ENCODE measurements at places on chromosomes 13 and 19. TPM values are rescaled to one million over a fixed set of nuclear protein-coding genes. Genes with fewer than 3 reads are reported as not detected.

GRCh38 chr13:72204291-72204690 lies 337.3 kb upstream of the DACH1 start:
- DNase-seq: peak; percentile 80
- H3K36me3 ChIP-seq: no peaks in the 10 kb centered on the region

GRCh38 chr13:31859571-31859970 lies 120.2 kb downstream of the RXFP2 start:
- H3K4me1 ChIP-seq: no peaks in the 10 kb centered on the region
- no peaks in the 10 kb centered on the region for H3K27me3 ChIP-seq
- no peak for DNase-seq
- H3K36me3 ChIP-seq: no peaks in the 10 kb centered on the region
- H3K27ac ChIP-seq: no peak overlapping the region

GRCh38 chr13:28355822-28356371 lies 139.0 kb downstream of the FLT1 start:
- H3K27ac ChIP-seq: no peak overlapping the region
- H3K4me3 ChIP-seq: no peak overlapping the region
- H3K4me1 ChIP-seq: no peaks in the 10 kb centered on the region
- H3K36me3 ChIP-seq: no peaks in the 10 kb centered on the region

The NAA16 gene
- total RNA-seq: 7.9 TPM

The PEAK3 gene
- total RNA-seq: not detected

The ZNF69 gene
- 7.1 TPM for total RNA-seq

The TMEM221 gene
- total RNA-seq: 0.17 TPM

DNA sequence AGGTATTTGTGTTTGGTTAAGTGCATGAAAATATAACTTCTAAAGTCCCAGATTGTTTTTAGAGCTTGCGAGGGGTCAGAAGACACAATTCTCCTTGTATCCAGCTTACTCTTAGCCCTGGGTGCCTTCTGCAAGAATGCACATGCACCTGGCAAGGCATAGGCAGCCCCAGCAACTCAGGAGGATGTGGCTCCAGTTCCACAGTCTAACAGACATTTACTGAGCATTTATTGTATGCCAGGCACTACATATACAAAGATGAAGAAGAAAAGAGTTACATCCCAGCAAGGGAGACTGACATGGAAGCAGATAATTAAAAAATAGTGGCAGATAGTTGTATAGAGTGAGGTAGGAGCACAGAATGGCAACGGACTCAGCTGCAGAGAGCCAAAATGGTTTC lies 101.1 kb upstream of the FRY start:
- no peak for DNase-seq
- H3K27me3 ChIP-seq: no peaks in the 10 kb centered on the region
- no peak overlapping the region for H3K4me3 ChIP-seq

- H3K27ac ChIP-seq: no peak overlapping the region
- H3K36me3 ChIP-seq: no peaks in the 10 kb centered on the region
- no peaks in the 10 kb centered on the region for H3K4me1 ChIP-seq
- DNase-seq: no peak
- no peak overlapping the region for H3K4me3 ChIP-seq
Observed at GRCh38 chr13:60318186-60318585, 78.8 kb upstream of the TDRD3 start.

The DLL3 gene
- total RNA-seq: under 0.01 TPM

The KLK14 gene
- not detected for total RNA-seq

The KCNN4 gene
- 0.83 TPM for total RNA-seq

The C5AR1 gene
- total RNA-seq: 0.33 TPM

The CD177 gene
- 0.33 TPM for total RNA-seq

The DIRAS1 gene
- 11.3 TPM for total RNA-seq

DNA sequence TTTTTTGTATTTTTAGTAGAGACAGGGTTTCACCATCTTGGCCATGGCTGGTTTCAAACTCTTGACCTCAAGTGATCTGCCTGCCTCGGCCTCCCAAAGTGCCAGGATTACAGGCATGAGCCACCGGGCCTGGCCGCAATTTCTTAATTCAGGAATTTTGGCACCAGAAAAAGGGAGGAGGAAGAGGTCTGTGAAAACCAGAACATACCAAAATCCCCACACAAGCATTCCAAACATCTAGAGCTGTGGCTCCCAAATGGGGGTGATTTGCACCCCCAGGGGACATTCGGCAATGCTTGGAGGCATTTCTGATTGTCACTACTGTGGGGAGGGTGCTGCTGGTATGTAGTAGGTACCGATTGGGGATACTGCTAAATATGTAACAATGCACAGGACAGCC lies 40.2 kb upstream of the ABCC4 start:
- DNase-seq: peak; percentile 53
- no peaks in the 10 kb centered on the region for H3K4me1 ChIP-seq
- H3K36me3 ChIP-seq: no peaks in the 10 kb centered on the region
- no peak overlapping the region for H3K4me3 ChIP-seq
- no peaks in the 10 kb centered on the region for H3K27me3 ChIP-seq

The CLIP3 gene
- 19.8 TPM for total RNA-seq

Measured in fibroblast of lung (primary cell).